ENCODE measurements at places on chromosomes 12 and 14.
A peak's percentile ranks its signal among the peaks of the same experiment; 100 is the strongest.

DNA sequence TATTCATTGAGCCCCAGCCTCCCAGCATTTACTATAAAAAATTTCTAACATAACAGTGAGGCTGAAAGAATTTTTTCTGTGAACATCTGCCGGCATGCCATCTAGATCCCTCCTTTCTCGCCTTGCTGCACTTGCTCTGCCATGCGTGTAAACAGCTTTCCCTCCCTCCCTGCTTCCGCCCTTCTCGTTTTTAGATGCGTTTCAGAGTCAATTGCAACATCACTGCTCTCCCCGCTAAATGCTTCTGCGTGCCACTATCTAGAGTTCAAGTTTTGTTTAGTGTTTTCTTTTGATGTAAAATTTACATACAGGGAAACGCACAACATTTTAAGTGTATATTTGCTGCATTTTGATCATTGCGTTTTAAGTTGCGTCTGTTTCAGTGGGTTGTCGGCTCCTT lies 83.6 kb downstream of the CCDC92 start:
- H3K4me1 ChIP-seq = no peaks in the 10 kb centered on the region
- H3K36me3 ChIP-seq = no peaks in the 10 kb centered on the region
- no peak overlapping the region for H3K4me3 ChIP-seq
- DNase-seq = no peak
- H3K27ac ChIP-seq = no peak overlapping the region

DNA sequence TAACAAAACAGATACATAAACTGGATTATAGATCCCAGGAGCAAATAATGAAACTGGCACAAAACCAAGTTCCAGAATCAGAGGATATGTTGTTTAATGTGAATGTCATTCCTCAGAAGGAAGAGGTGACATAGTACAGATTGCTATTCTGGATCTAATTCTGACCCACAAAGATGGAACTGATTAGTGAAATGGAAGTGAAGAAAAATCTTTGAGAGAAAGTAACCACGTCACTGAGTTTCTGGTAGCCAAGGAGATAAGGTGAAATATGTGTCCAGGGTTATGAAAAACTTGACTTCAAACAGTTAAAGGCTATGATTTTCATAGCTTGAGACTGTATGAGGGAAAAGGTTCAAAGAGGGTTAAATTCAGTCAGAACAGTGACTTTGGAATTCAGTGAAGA lies 8.3 kb downstream of the OR10AD1 start:
- H3K27ac ChIP-seq = no peak overlapping the region
- H3K4me3 ChIP-seq = no peak overlapping the region
- no peaks in the 10 kb centered on the region for H3K27me3 ChIP-seq
- no peaks in the 10 kb centered on the region for H3K36me3 ChIP-seq
- no peaks in the 10 kb centered on the region for H3K4me1 ChIP-seq

- H3K36me3 ChIP-seq = no peaks in the 10 kb centered on the region
- H3K4me3 ChIP-seq = no peak overlapping the region
- H3K27me3 ChIP-seq = no peaks in the 10 kb centered on the region
- no peak for DNase-seq
Measured at GRCh38 chr14:20866963-20867362, 24.2 kb upstream of the RNASE3 start.

DNA sequence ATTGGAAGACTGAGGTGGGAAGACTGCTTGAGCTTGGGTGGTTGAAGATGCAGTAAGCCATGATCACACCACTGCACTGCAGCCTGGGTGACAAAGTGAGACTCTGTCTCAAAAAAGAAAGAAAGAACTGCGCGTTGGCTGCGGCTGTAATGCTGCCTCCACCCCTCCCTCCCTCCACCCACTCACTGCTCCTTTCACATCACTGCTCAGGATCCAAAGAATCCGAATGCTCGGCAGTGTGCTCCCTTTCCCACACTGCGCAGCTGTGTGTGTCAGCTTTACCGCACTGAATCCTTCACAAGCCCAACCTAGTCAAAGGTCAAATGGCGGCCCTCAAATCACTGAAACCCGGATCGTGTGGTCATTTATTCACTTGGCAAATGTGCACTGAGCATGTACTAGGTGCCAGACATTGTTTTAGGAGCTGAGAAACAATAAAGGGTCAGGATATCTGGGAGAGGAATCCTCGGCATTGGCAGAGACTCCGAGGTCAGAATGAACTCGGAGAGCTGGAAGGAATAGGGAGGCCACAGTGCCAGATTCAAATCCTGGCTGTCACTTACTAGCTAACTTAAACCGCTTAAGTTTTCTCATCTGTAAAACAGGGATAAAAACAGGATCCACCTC lies 11.5 kb upstream of the TDRD9 start:
- peaks cover 5% of the 10 kb centered on the region for H3K36me3 ChIP-seq
- H3K4me1 ChIP-seq = no peaks in the 10 kb centered on the region
- H3K27ac ChIP-seq = no peak overlapping the region
- no peaks in the 10 kb centered on the region for H3K27me3 ChIP-seq
- H3K4me3 ChIP-seq = no peak overlapping the region
- no peak for DNase-seq

- H3K4me1 ChIP-seq = no peaks in the 10 kb centered on the region
- H3K4me3 ChIP-seq = no peak overlapping the region
- no peaks in the 10 kb centered on the region for H3K36me3 ChIP-seq
Measured at GRCh38 chr14:20118795-20119194, 8.3 kb downstream of the OR4K17 start.

DNA sequence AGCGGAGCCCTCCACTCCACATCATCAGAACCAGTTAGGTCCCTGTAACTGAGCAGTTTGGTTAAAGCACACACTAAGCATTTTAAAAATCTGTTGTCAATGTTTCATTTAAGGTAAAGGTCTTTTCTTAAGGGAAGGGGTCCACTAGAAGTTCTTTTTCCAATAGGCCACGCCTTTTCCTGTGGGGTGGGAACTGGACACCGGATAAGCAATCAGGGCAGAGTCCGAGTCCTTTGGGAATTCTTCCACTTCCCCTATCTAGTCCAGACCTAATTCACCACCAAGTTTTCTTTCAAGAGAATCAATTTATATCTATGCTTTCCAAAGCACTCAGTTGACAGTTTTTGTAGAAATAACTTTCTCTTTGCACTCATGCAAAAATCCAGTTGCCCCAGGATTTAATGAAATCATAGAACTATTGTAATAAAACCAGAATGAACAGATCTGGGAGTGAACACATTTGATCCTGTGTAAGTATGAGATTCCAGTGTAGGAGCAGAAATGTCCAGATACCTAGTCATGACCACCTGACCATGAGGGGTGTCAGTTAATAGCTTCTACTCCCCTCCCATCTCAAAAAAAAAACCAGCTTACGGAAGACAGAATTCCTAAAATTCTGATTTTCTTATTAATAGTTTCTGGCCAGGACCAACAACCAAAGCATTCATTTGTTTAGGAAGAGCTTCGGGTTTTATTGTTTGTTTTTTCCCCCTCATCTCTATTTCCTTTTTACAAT lies 11.7 kb downstream of the VPS37B start:
- peaks cover 2% of the 10 kb centered on the region for H3K27me3 ChIP-seq
- H3K4me1 ChIP-seq = peaks cover 7% of the 10 kb centered on the region
- no peak for DNase-seq
- no peaks in the 10 kb centered on the region for H3K36me3 ChIP-seq

- no peaks in the 10 kb centered on the region for H3K4me1 ChIP-seq
- no peak overlapping the region for H3K4me3 ChIP-seq
- DNase-seq = peak; percentile 37
- H3K27me3 ChIP-seq = no peaks in the 10 kb centered on the region
Measured at GRCh38 chr12:12837025-12837812, 24.1 kb downstream of the DDX47 start.

Measured in iPS DF 6.9 (cell line).